ENCODE measurements at places on chromosomes 3 and 15. TPM values are rescaled to one million over a fixed set of nuclear protein-coding genes. Genes with fewer than 3 reads are reported as not detected.

Gene TMEM39A
- 47.7 TPM for total RNA-seq

Gene C3orf70
- total RNA-seq: 0.05 TPM

GRCh38 chr3:153704115-153704514 lies 417.1 kb upstream of the ARHGEF26 start:
- H3K27ac ChIP-seq: no peak overlapping the region
- no peak for DNase-seq
- H3K27me3 ChIP-seq: peaks cover 6% of the 10 kb centered on the region
- no peaks in the 10 kb centered on the region for H3K4me1 ChIP-seq

GRCh38 chr3:55226696-55227095 lies 260.4 kb downstream of the WNT5A start:
- H3K36me3 ChIP-seq: no peaks in the 10 kb centered on the region
- no peak overlapping the region for H3K27ac ChIP-seq
- DNase-seq: no peak

Gene TMOD2
- 5.1 TPM for total RNA-seq

Gene TMEM207
- not detected for total RNA-seq

Gene MAP6D1
- 1.4 TPM for total RNA-seq

DNA sequence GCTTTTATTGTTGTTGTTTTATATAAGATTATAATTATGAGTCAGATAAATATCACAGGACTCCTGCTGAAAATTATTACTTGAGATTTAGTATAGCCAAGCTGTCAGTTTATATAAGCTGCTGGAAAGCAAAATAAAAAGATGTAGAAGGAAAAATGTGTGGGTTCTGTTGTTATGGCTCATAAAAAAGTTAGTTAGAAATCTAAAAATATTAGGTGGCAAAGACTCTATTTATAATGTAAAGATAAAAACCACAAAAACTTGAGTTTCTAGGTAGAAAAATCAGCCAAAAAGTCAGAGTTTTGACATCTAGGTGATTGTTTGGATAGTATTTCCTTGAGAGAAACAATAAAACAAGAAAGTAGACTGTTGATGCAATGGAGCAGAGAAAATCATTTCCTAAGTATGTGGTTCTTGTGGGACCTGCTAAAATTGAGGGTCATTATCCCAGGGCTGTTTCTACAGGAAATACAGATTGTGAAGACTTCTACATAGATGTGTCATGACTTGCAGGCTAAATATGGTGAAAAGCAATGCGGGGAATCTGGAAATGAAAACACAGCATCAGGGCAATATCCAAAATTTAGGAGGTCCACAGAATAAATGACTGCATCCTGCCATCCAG lies 1109.6 kb upstream of the CADM2 start:
- H3K27ac ChIP-seq: no peak overlapping the region
- peaks cover 3% of the 10 kb centered on the region for H3K36me3 ChIP-seq
- no peak overlapping the region for H3K4me3 ChIP-seq
- H3K4me1 ChIP-seq: no peaks in the 10 kb centered on the region

All from activated T-cell treated with anti-CD3 and anti-CD28 coated beads, Interleukin-2, amount 50 U/mL, for 72 hours (primary cell).